ENCODE measurements at places on chromosomes 1 and 21.

- no peak for DNase-seq
Measured at GRCh38 chr1:117886101-117886795, 43.2 kb downstream of the GDAP2 start.

GRCh38 chr1:107434361-107434693 lies 293.5 kb downstream of the NTNG1 start:
- no peak for DNase-seq

DNA sequence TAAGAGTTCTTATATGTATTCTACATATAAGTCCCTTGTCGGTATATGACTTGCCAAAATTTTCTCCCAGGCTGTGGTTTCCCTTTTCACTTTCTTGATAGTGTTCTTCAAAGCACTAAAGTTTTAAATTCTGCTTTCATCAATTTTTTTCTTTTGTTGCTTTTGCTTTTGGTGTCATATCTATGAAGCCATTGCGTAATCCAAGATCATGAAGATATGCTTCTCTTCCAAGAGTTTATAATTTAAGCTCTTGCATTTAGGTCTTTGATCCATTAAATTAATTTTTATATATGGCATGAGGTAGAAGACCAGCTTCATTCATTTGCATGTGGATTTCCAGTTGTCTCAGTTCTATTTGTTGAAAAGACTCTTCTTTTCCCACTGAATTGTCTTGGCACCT lies 22.2 kb downstream of the DESI2 start:
- DNase-seq: no peak

GRCh38 chr1:13888351-13888986 lies 188.5 kb downstream of the PRDM2 start:
- no peak for DNase-seq

- no peak for DNase-seq
Measured at GRCh38 chr1:206655471-206655882, 20.1 kb downstream of the DYRK3 start.

- no peak for DNase-seq
Measured at GRCh38 chr1:201245082-201245481, 38.2 kb upstream of the PKP1 start.

GRCh38 chr21:39961251-39961650 lies 94.0 kb downstream of the PCP4 start:
- DNase-seq: no peak

DNA sequence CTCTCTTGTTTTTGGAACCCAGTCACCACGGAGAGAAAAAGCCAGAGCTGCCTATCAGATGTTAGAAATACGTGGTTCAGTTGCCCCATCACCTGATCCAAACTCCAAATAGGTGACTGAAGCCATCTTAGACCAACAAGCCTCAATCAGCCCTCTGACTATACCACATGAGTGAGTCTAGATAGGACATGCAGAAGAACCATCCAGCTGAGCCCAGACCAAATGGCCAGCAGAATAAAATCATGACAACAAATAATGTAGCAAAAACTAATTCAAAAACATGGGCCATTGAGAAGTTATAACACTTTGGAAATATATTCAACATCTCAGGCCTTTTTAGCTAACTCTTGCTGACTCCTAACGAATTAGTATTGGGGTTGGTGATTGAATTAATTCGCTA lies 348.4 kb upstream of the C1orf87 start:
- no peak for DNase-seq

Measured in CD4-positive, alpha-beta T cell treated with Interleukin-17A for 1 hour (primary cell).